Astrocyte of the spinal cord (primary cell): ENCODE measurements at places on chromosomes 16 and 17.

DNA sequence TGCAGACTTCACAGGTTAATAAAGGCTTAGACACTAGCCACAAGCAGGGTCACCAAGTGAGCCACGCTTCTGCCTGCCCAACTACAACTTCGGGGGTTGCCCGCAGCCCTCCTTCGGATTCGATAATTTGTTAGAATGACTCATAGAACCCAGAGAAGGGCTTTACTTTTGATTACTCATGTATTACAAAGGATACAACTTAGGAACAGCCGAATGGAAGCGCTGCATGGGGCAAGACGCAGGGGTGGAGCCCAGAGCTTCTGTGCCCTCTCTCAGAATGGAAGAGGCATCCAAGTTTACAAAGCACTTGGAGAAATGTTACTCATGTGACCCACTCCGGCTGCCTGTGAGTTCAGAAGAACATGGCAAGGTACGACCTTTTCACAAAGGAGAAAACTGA is 7.5 kb upstream of the CDH5 start:
- DNase-seq = peak; percentile 56

DNA sequence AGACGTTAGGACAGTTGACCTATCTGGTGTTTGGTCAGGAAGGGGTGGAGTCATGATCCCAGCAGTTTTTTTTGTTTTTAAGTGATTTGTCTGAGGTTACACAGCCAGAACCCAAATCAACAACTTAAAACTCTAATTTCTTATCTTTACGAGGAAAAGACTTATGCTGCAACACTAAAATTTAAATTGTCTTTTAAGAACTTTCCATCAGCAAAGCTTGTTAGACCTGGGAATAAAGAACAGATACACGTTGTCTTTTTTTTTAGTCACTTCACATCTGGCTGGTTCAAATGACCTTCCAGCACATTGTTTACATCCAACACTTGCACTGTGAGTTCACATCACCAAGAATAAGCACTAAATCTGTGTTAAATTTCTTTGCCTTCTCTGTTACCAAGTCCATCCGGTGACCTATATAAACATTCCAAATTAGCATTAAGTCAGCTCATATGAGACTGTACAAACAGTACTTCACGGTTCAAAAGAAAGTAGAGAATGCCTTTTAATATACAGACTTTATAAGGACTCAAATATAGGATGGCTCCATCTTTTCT is 115.0 kb downstream of the HS3ST2 start:
- DNase-seq = no peak

GRCh38 chr17:4856937-4857314 is 23.8 kb downstream of the MINK1 start:
- no peak for DNase-seq

GRCh38 chr17:37259030-37259735 is 116.6 kb upstream of the C17orf78 start:
- DNase-seq = peak; percentile 52

DNA sequence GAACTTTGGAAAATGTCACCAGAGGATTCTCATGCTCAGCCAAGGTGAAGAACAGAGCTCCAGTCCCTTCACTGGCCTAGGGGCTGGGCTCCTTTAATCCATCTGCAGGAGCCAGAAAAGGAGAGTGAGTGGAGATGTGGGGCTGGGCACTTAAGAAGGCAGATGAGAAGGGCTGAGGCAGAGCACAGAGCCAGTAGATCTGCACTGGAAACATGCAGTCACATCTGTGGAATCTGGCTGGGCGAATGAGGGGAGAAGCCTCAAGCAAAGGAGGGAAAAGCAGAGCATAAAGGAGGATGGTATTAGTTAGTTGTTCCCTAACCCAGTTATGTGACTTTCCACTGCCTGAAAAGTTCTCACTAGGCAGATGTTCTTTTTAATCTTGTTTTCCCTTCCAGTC is 50.4 kb upstream of the BCAR1 start:
- DNase-seq = no peak

DNA sequence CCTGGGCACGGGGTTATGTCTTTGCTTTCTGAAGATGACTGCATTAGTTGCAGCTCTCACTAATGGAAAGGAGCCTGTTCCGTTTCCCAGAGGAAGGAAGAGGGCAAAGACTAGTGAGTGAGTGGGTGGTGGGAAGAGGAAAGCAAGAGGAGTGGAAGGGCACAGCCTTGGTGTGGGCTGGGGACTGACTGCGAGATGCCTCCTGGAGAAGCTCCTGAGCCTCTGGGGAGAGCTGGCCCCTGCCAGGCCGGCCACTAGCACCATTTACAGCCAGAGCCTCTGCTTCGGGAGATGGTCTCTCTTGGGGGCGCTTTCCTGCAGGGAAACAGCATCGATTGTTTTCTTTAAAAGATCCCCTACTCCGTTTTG is 825 bp upstream of the RHBDL3 start:
- DNase-seq = no peak
